PC-9 (cell line): ENCODE measurements at places on chromosomes 11 and 22. TPM values are rescaled to one million over a fixed set of nuclear protein-coding genes. Genes with fewer than 3 reads are reported as not detected.
A peak's percentile ranks its signal among the peaks of the same experiment; 100 is the strongest.

DNA sequence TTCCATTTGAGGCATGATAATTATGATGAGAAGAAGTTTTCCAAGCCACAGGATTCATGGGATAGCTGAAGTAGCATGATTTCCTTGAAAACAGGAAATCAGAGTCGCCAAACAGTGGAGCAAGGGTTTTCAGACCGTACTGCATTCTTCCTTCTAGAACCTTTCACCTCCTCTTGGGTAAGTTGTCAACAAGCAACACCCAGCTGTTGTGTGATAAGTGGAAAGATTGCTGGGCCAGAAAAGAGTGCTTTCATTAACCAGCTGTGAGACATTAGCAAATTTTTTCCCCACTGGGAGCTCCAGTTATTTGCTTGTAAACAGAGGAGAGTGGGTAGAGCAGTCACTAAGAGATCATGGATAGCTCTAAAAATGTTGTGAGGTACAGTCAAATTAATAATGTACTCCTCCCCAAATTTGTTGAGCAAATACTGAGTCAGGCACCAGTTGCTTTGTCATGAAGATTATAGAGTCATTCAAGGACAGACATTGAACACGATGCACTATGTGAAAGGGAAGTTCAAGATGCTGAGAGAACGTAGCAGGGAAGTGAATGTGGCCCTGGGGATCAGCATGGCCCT is 11.7 kb upstream of the MPEG1 start:
- no peak for DNase-seq
- H3K4me3 ChIP-seq: no peak overlapping the region
- no peaks in the 10 kb centered on the region for H3K36me3 ChIP-seq
- H3K27ac ChIP-seq: no peak overlapping the region
- H3K27me3 ChIP-seq: no peaks in the 10 kb centered on the region
- H3K4me1 ChIP-seq: peaks cover 29% of the 10 kb centered on the region

GRCh38 chr22:24463071-24463760 is 31.9 kb upstream of the UPB1 start:
- H3K36me3 ChIP-seq: no peaks in the 10 kb centered on the region
- no peak for DNase-seq
- peaks cover 36% of the 10 kb centered on the region for H3K4me1 ChIP-seq
- no peak overlapping the region for H3K4me3 ChIP-seq
- H3K27ac ChIP-seq: no peak overlapping the region
- no peaks in the 10 kb centered on the region for H3K27me3 ChIP-seq

- no peaks in the 10 kb centered on the region for H3K36me3 ChIP-seq
- no peaks in the 10 kb centered on the region for H3K4me1 ChIP-seq
- H3K27me3 ChIP-seq: no peaks in the 10 kb centered on the region
- H3K4me3 ChIP-seq: no peak overlapping the region
Measured at GRCh38 chr22:19923914-19924513, 17.6 kb upstream of the COMT start.

OR52I2 gene
- not detected in 2 replicates for total RNA-seq

CSKMT gene
- 19.2 and 51.9 TPM in 2 replicates for total RNA-seq

GRCh38 chr11:62513626-62514025 is 33.0 kb downstream of the AHNAK start:
- DNase-seq: no peak
- peaks cover 24% of the 10 kb centered on the region for H3K36me3 ChIP-seq
- H3K4me1 ChIP-seq: peaks cover 22% of the 10 kb centered on the region
- no peak overlapping the region for H3K27ac ChIP-seq
- no peak overlapping the region for H3K4me3 ChIP-seq
- no peaks in the 10 kb centered on the region for H3K27me3 ChIP-seq

NADSYN1 gene
- total RNA-seq: 118 and 120 TPM in 2 replicates

GRCh38 chr11:126112547-126112946 is 49.9 kb upstream of the CDON start:
- peaks cover 58% of the 10 kb centered on the region for H3K4me1 ChIP-seq
- no peak for DNase-seq
- H3K27me3 ChIP-seq: no peaks in the 10 kb centered on the region
- H3K4me3 ChIP-seq: no peak overlapping the region
- no peaks in the 10 kb centered on the region for H3K36me3 ChIP-seq

FGF4 gene
- total RNA-seq: not detected in 2 replicates

GRCh38 chr11:2271327-2272227 is 1.2 kb upstream of the ASCL2 start:
- H3K27me3 ChIP-seq: no peaks in the 10 kb centered on the region
- DNase-seq: peak; percentile 32
- no peaks in the 10 kb centered on the region for H3K36me3 ChIP-seq
- no peak overlapping the region for H3K4me3 ChIP-seq
- 0 out of 2 replicates have a peak, but pooled peaks cover 6% of the 10 kb centered on the region for H3K4me1 ChIP-seq

SLC25A18 gene
- 0.48 and 0.57 TPM in 2 replicates for total RNA-seq

GRCh38 chr22:17906978-17907747 is 117.2 kb downstream of the MICAL3 start:
- H3K36me3 ChIP-seq: no peaks in the 10 kb centered on the region
- H3K4me1 ChIP-seq: no peaks in the 10 kb centered on the region
- H3K27me3 ChIP-seq: no peaks in the 10 kb centered on the region

HEPN1 gene
- total RNA-seq: not detected in 2 replicates

- H3K36me3 ChIP-seq: no peaks in the 10 kb centered on the region
- H3K27ac ChIP-seq: no peak overlapping the region
- peaks cover 8% of the 10 kb centered on the region for H3K4me1 ChIP-seq
- H3K4me3 ChIP-seq: no peak overlapping the region
Measured at GRCh38 chr22:45248832-45249561, 8.3 kb upstream of the KIAA0930 start.

DCHS1 gene
- total RNA-seq: 0.20 and 0.22 TPM in 2 replicates

DNA sequence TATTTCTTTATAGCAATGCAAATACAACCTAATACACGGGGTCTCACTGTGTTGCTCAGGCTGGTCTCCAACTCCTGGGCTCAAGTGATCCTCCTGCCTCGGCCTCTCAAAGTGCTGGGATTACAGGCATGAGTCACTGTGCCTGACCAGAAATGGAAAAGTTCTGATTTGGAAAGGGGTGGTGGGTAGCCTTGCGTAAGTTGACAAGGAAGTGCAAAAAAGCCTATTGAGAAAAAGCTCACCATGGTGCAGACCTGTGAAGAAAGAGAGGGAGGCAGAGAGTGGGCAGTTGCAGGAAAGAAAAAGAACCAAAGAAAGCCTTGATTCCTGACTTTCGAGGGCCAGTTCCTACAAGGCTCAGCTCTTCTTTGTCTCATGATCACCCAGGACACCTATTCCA is 27.1 kb downstream of the AGBL2 start:
- no peak for DNase-seq
- H3K27ac ChIP-seq: no peak overlapping the region
- H3K4me3 ChIP-seq: no peak overlapping the region
- H3K27me3 ChIP-seq: no peaks in the 10 kb centered on the region
- no peaks in the 10 kb centered on the region for H3K4me1 ChIP-seq

SLC22A8 gene
- not detected in 2 replicates for total RNA-seq

DNA sequence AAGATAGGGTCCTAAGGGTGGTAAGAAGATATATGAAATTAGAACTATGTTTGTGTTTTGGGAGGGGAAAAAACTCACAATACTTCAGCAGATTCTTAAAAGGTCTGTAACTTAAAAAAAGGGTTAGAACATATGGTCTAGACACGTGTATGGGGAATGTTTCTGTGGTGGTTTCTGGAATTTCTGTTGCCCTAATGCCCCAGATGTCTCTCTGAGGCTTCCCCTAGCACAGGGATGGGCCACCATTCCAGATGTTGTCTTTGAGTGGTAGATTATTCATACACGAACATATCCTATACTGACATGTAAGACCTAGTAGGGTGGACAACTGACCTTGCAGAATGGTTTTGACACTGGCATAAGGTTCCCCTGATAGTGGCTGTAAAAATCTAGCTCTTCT is 26.2 kb downstream of the EHF start:
- peaks cover 93% of the 10 kb centered on the region for H3K36me3 ChIP-seq
- no peaks in the 10 kb centered on the region for H3K27me3 ChIP-seq
- peaks cover 77% of the 10 kb centered on the region for H3K4me1 ChIP-seq
- no peak overlapping the region for H3K4me3 ChIP-seq
- no peak overlapping the region for H3K27ac ChIP-seq

DNA sequence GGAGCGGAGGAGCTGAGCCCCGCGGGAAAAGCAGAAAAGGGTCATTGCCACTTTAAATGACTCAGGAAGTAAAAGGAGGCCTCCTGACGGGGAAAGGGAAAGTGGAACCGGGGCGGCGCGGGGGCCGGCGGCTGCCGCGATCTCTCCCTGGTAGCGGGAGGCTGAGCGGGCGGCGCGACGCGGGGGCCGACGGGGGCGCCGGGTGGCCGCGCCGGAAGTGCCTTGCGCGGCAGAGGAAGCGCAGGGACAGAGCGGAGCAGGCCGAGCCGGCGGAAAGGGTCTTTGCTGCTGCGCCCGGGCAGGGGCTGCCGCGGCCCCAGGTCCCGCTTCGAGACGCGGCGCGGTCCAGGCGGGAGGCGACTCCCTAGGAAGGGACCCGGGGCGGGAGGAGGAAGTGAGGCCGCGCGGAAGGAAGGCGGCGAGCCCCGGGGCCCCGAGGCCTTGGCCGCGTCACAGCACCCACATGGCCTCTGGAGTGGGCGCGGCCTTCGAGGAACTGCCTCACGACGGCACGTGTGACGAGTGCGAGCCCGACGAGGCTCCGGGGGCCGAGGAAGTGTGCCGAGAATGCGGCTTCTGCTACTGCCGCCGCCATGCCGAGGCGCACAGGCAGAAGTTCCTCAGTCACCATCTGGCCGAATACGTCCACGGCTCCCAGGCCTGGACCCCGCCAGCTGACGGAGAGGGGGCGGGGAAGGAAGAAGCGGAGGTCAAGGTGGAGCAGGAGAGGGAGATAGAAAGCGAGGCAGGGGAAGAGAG is at the start of gene TRIM44:
TSS of gene TRIM44 (plus strand) at position 127 of the 759 bp plus-strand sequence. CDS start at position 464, 337 bp downstream.
- peaks cover 47% of the 10 kb centered on the region for H3K4me1 ChIP-seq
- H3K27me3 ChIP-seq: no peaks in the 10 kb centered on the region
- H3K36me3 ChIP-seq: peaks cover 21% of the 10 kb centered on the region
- DNase-seq: peak; percentile 81

DENND5A gene
- total RNA-seq: 17.7 and 19.8 TPM in 2 replicates

- peaks cover 34% of the 10 kb centered on the region for H3K4me1 ChIP-seq
- no peak for DNase-seq
- H3K36me3 ChIP-seq: peaks cover 49% of the 10 kb centered on the region
- no peak overlapping the region for H3K4me3 ChIP-seq
- H3K27me3 ChIP-seq: no peaks in the 10 kb centered on the region
Measured at GRCh38 chr11:69365558-69365957, 71.6 kb downstream of the MYEOV start.

SORL1 gene
- 4.9 and 6.4 TPM in 2 replicates for total RNA-seq

GRCh38 chr11:75275581-75275980 is 35.0 kb downstream of the TPBGL start:
- H3K27ac ChIP-seq: no peak overlapping the region
- no peaks in the 10 kb centered on the region for H3K36me3 ChIP-seq
- H3K4me1 ChIP-seq: no peaks in the 10 kb centered on the region
- H3K4me3 ChIP-seq: no peak overlapping the region
- no peak for DNase-seq

DNA sequence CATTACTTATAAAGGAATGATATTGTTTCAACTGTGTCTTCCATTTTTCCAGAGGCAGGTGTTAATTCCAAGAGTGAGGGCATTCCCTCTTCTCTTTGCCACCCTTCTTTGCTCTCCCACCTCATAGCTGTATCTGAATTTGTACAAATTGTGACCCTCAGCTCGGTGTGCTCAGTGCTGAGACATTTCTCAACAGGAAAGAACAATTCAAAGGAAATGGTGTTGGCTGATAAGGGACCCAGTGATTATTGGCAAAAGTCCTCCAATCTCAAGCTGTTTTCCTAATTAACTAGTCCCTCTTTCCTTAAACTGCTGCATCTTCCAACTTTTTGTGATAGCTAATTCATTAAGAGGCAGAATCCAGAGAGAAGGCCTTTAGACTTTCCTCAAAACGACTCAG is 408.9 kb upstream of the SYN3 start:
- H3K36me3 ChIP-seq: no peaks in the 10 kb centered on the region
- no peak overlapping the region for H3K4me3 ChIP-seq
- no peak for DNase-seq
- no peaks in the 10 kb centered on the region for H3K27me3 ChIP-seq
- no peak overlapping the region for H3K27ac ChIP-seq

DUSP18 gene
- total RNA-seq: 9.9 and 11.0 TPM in 2 replicates

DNA sequence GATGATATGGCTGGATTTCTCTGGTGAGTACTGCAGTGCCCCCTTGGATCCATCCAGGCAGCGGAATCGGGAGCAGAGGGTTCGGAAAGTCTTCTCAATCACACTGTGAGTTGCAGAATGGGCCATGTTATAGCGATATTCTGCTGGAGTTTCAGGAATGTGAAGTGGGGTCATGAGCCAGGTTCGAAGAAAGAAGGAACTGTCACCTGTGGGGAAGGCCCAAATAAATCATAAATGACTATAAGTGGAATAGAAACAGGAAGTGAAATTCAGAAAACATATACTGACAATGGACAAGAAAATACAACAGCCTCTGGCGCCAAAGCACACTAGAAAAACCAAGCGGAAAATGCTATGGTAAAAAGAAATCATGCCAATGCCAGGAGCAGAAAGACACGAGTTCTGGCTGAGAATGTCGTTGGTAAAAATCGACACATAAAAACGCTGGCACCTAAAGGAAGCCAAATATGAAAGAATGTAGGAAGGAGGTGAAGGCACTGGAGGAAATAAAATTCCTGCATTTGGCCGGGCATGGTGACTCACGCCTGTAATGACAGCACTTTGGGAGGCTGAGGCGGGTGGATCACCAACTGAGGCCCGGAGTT is 10.0 kb upstream of the AMBRA1 start:
- no peak for DNase-seq
- H3K4me3 ChIP-seq: no peak overlapping the region
